ENCODE measurements at places on chromosomes 1 and 21. TPM values are rescaled to one million over a fixed set of nuclear protein-coding genes. Genes with fewer than 3 reads are reported as not detected.

DNA sequence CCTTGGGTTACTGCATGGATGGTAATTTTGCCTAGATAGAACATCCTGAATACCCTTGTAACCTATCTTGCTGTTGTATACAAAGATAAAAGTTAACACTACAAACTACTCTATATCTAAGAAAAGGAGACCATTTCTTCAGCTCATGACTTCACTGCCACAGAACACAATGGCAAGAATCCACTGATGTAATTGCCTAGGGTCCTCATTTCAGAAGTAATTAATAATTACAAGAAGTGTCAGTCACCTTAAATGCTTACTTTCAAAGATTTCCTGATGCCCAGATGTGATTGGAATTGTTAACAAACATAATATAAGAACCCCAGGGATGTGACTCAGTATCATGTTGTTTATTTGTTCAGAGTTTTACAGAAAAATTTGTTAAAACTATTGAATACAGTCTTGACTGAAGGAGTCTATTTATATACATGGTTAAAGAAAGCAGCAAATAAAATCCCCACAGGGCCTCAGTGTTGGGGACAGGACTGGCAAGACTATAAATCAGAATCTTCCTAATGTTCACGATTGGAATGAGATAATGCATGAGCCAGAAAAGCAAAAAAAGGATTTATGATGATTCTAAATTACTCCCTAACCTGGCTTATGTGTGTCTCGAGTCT, 83.9 kb downstream of the CRB1 start:
- no peaks in the 10 kb centered on the region for H3K27me3 ChIP-seq
- no peak for DNase-seq

DNA sequence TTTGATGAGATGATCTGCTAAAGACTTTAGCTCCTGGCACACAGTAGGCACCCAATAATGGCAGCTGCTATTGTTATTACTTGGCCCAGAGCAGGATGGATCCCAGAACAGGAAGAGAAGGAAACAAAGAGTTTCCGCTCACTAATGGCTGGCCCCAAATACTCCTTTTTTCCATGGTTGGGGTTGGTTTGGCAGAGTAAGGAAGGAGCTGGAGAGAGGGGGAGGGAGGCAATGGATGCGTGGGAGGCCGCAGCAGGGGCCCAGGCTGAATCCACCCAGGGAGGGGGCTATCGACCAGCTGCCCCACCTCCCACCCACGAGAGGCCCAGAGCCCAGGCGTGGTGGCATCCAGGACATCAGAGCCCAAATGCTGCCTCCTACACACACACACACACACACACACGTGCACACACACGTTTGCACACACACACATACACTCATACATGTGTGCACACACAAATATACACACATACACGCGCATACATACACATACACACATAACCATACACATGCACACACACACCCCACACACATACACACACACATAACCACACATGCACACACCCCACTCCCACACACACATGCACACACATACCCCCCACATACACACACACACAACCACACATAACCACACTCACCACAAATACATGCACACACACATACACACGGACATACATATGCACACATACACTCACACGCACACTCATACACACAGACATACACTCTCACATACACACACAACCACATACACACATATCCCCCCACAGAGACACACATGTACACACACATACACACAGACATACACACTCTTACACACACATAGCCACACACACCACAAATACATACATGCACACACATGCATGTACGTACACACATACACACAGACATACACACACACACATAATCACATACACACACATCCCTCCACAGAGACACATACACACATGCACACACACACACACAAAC, 25.2 kb downstream of the C1QB start:
- H3K36me3 ChIP-seq = no peaks in the 10 kb centered on the region
- H3K4me3 ChIP-seq = no peak overlapping the region
- H3K27ac ChIP-seq = no peak overlapping the region
- no peak for DNase-seq
- H3K27me3 ChIP-seq = no peaks in the 10 kb centered on the region
- H3K4me1 ChIP-seq = no peaks in the 10 kb centered on the region

- H3K27ac ChIP-seq = no peak overlapping the region
- no peaks in the 10 kb centered on the region for H3K36me3 ChIP-seq
- no peaks in the 10 kb centered on the region for H3K27me3 ChIP-seq
- no peaks in the 10 kb centered on the region for H3K4me1 ChIP-seq
- DNase-seq = no peak
These were observed 124.2 kb downstream of the SIK1 start for GRCh38 chr21:43302769-43303168.

DNA sequence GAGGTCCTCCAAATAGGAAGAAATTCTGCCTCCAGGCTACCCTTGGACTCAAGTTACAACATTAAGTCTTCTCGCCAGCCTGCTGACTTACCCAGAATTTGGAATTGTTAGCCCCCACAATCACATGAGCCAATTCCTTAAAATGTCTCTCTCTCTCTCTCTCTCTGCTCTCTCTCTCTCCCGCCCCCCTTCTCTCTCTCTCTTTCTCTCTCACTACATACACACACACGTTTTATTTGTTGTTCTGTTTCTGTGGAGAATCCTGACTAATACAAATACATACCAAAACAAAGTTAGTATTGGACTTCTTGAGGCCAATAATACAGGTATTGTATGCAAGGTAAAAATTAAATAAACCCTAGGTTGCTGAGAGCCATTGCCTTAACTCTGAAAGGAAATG, 72.1 kb downstream of the TNFSF18 start:
- H3K27ac ChIP-seq = no peak overlapping the region
- H3K27me3 ChIP-seq = no peaks in the 10 kb centered on the region
- H3K4me3 ChIP-seq = no peak overlapping the region

- no peaks in the 10 kb centered on the region for H3K4me1 ChIP-seq
- no peaks in the 10 kb centered on the region for H3K36me3 ChIP-seq
- no peaks in the 10 kb centered on the region for H3K27me3 ChIP-seq
- DNase-seq = no peak
- no peak overlapping the region for H3K4me3 ChIP-seq
These were observed 113.2 kb downstream of the TENT5C start for GRCh38 chr1:117719004-117719403.

Gene C1orf226
- total RNA-seq = 22.1 TPM

Gene TMPRSS3
- total RNA-seq = 0.34 TPM

Gene INSRR
- 0.18 TPM for total RNA-seq

Data from prostate gland (tissue), 2 donors.